Activated T-helper 1 cell treated with anti-CD3 and anti-CD28 coated beads, Interleukin-2, amount 50 U/mL, for 16 hours (primary cell): ENCODE measurements at places on chromosomes 3 and 15.

GRCh38 chr15:37098468-37099318 lies 1.7 kb downstream of the MEIS2 start:
- DNase-seq: no peak

DNA sequence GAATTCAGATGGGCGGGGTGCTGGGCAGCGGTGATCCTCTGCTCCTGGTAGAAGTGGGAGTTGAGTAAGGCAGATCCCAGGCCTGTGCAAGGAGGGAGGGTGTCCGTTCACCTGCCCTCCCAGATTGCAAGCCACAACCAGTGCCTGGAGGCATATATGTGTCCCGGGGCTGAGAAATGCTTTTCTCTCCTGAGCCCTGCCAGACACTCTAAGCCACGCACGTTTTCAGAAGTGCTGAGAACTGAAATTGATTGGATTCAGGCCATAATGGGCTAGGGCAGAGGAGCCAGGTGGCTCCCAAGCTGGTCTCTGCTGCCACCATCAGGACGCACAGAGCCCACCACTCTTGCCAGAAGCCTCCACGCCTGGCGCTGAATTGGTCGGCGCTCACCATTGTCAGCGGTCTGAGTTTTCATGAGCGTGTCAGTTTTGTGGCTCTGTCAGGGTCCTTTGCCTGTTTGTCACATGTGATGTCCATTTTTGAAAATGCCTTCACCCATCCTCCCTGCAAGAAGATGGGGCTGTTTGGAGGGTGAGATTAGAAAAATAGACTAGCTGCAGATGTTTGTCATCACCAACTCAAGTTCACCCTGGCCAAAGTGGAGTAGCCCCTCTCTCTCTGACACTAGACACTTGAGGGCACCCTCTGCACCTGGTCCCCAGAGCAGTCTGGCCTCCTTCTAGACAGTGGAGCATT lies 15.4 kb upstream of the BFSP2 start:
- no peak for DNase-seq

GRCh38 chr3:155869691-155870090 lies 759 bp upstream of the GMPS start:
- no peak for DNase-seq

- DNase-seq: no peak
Measured at GRCh38 chr15:59587085-59587826, 24.3 kb upstream of the GCNT3 start.

GRCh38 chr15:78996894-78997275 lies 52.0 kb upstream of the CTSH start:
- no peak for DNase-seq

GRCh38 chr3:122102191-122102935 lies 47.2 kb downstream of the CD86 start:
- no peak for DNase-seq

DNA sequence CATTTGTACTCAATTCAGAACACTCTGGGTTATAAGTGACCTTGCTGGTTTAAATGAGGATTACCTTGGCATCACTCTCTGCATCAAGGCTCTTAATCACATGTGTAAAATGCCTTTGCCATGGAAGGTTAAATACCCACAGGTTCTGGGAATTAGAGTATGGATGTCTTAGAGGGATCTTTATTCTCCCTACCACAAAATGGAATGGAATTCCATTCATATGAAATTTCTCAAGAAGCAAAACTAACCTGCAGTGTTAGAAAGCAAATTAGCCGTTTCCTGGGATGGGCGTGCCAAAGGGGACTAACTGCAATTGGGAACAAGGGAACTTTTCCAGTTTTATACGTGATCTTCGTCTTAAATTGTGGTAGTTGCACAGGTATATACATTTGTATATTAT lies 39.8 kb downstream of the TBL1XR1 start:
- no peak for DNase-seq

- DNase-seq: no peak
Measured at GRCh38 chr15:76866716-76867321, 38.3 kb downstream of the SCAPER start.

DNA sequence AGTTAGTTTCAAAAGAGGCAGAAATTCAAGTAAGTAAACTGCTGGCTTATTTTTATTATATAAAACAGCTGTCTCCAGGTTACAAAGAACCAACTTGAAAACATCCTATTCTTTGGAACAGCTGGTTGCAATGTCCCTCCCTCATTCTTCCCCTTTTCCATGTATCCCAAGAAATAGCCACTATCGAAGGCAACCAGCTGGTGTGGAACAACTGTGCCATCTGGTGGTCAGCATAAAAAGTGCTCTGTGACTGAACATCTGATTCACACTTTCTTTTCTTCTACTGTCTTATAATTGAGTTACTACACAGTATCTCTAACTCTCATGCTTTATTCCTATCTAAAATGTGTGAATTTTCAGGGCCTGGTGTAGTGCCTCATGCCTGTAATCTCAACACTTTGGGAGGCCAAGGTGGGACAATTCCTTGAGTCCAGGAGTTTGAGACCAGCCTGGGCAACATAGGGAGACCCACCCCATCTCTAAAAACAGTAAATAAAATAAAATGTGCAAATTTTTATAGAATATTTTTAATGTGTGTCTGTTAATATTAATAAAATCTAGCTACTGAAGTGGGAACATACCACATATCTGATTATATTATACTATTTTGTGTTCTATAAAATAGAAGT lies 9.6 kb downstream of the OSBPL11 start:
- DNase-seq: no peak

- DNase-seq: no peak
Measured at GRCh38 chr3:164657631-164658030, 420.7 kb downstream of the SI start.

- no peak for DNase-seq
Measured at GRCh38 chr15:57592836-57593420, 1.2 kb downstream of the MYZAP start.
